Fibroblast of skin of back (primary cell): ENCODE measurements at places on chromosomes 5 and 9.

- no peak for DNase-seq
These were observed 1.1 kb downstream of the LCN1 start for GRCh38 chr9:135522137-135522877.

GRCh38 chr5:89849830-89850512, 559.6 kb downstream of the CETN3 start:
- DNase-seq, result no peak

GRCh38 chr9:115118879-115119218, 892 bp upstream of the TNC start:
- DNase-seq, result peak; percentile 96

GRCh38 chr5:17992291-17992690, 358.0 kb downstream of the TAF11L14 start:
- no peak for DNase-seq

DNA sequence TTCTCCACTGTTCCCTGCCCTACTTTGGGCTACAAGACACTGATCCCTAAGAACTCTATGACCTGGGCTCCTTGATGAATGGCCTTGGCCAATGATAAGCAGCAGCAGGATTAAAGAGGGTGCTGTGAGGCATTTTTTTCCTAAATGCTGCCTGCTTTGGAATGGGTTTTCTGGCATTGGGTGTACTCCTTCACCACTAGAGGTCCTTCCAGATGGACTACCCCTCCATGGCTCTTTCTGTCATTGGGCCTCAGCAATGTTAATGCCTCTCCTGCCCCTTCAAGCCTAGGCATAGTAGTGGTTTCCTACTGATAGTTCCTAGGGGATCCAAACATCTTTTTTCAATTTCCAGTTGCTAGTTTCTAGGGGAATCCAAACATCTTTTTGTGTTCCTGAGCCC, 319.3 kb upstream of the RPS23 start:
- DNase-seq, result no peak

DNA sequence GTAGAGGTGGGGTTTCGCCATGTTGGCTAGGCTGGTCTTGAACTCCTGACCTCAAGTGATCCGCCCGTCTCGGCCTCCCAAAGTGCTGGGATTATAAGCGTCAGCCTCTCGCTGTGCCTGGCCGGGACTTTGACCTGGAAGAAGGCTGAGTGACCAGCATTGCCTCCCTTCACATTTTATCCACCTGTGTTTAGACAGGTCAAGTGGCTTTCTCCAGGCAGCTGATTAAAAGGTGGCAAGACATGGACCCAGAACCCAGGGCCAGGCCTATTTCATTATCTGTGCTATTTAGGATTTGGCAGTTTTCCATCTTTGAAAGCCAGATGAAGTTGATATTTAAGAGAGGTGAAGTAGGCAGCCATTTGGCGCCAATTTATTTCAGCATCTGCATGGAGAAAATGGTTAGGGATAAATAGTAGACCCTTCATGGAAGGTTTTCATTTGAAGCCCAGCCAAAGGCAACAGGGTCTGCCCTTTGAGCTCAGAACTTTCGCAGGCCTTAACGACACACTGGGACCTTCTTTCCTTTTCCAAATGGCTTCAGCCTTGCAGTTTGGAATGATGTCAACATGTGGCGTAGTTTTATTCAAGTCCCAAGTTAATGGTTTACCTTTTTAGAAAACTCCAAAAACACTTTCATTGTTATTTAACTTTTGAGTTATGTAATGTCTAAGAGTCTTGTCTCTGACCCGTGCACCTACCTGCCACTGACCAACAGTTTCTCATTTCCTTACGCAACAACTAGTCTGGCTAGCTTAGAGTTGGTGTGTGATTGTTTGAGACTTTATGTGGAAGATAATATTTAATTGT, 8.4 kb downstream of the DAPK1 start:
- no peak for DNase-seq

- peak; percentile 12 for DNase-seq
These were observed 206.6 kb downstream of the MAT2B start for GRCh38 chr5:163712011-163712410.

DNA sequence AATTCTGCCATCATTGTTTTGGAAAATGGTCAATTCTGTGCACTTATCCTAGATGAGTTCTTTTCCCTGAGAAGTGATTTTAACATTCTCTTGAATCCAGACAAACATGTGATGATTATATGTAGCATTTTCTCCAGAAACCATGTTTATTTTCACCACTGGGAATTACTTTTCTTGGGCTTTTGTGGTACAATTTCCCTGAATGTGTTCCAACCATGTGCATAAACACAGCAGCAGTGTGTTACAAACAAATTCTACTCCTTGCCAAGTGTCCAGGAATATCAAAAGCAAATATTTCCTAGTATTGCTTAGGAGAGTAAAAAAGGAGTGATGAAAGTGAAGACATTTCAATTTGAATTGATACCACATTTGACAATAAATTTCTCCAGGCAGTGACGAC, 50.4 kb downstream of the NXNL2 start:
- no peak for DNase-seq

- no peak for DNase-seq
These were observed 1297.2 kb upstream of the WWC1 start for GRCh38 chr5:166994226-166994625.

DNA sequence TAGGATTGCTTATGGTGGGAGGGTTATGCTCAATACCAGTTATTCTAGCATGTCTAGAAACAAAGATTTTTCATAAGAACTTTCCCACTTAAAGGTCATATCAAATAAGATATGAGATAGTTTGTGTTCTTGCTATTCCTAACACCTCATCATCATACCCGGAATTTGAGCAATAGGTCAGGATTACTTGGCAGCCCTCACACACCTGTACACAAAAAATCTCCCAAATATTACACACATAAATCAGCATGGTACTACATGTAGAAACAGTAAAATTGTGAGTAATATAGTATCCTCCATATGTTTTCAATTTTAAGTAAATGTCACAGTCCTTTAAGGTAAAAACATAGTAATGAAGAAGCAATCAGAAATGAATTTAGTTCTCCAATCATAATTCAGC, 113.7 kb downstream of the SLC25A46 start:
- no peak for DNase-seq

DNA sequence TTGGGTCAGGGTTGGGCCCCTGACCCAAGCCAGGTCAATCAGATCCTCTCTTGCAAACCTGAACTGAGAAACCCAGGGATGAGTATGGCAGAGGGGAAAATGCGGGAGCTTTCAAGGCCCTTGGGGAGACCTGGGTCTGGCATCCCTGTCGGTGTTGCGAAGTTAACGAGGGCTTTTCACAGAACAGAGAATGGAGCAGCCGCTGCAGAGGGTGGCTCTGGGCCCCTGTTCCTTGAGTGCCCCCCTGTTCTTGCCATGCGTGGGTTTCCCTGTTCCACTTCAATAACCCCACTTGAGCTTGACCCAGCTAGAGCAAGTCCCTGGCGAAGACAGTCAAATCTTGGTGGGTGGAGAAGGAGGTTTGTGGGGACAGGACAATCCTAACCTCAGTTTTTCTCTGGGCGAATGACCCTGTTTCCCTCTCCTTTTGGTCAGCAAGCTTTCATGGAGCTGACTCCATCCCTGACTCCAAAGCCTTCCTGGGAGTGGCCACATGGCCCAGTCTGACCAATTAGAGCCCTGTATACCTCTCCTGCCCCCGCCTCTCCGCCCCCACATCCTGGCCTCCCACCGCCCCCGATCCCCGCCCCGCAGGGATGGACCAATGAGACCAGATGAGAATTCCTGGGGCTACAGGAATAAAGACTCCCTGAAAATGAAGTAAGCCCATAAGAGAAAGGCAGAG, 2.9 kb upstream of the VDAC1 start:
- peak; percentile 30 for DNase-seq

- no peak for DNase-seq
These were observed 44.4 kb downstream of the GADD45G start for GRCh38 chr9:89649039-89649691.

DNA sequence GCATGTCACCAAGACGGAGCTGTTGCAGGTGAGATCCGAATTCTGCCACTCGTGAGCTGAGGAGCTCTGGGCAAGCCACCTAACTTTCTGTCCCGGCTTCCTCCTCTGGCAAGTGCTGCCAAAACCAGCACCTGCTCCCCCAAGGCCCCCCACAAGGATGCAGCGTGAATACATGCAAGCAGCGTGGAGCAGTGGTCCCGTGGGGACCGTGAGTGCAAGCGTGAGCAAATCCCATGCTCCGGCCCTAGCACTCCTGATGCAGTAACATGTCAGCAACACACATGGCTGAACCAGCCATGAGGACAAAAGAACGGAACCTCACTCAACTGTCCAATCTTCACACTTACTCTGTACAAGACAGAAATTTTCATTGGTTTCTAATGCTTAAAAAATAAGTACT, 31.0 kb downstream of the NSUN2 start:
- no peak for DNase-seq

DNA sequence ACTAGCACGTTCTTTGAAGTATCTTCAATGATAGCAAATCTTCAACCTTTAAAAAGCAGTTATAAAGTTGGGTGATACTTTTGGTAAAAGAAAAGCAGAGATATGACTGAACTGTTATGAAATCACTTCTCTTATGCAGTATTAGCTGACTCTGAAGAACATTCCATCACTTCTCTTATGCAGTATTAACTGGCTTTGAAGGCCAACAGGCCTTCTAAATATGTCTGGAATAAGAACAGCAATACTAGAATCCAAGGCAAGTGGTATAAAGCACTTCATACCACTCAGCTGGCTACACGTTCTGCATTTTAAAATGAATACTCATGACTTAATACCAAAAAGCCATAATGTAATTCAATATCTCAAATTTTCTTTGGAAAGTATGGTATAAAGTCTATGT, 17.3 kb downstream of the SKIC3 start:
- no peak for DNase-seq

GRCh38 chr9:78236551-78236910, 656 bp downstream of the CEP78 start:
- no peak for DNase-seq

GRCh38 chr5:30734118-30734517, 459.4 kb upstream of the CDH6 start:
- no peak for DNase-seq

DNA sequence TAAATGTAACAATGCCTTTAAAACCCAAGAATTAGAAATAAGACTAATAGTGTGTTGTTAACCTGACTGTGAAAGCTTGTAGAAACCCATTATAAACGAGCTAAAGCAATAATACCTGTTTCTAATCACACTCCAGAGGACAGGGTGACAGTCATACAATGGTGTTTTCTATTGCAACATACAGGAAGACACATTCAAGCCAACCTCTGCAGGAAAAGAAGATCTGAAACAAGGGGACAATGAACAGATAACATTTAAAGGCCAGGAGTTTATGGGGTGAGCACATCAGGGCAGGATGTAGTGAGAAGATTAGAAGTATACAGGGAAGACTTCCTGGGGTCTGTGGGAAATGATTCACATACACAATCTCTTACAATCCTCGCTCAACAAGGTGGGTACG, 13.8 kb downstream of the BARHL1 start:
- DNase-seq, result no peak

DNA sequence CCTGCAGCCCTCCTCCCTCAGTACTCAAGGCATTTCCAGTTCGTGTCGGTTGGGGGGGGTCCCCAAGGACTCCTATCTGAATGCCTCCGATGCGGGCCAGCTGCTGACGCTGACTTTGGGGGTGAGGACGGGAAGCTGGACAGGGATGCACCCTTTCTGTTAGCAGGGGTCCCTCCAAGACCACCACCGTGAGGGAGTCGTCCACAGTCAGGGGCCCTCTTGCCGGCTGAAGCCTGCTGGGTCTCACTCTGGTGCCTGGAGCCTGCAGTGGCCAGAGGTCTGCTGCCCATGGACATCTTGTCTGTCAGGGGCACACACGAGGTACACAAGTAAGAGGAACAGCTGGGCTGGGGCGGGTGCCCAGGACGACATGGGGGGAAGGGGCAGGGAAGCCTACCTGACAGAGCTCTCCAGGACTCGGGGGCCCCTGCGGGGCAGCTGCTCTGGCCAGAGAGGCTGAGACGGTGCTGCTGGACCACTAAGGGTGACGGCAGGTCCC, 9.1 kb upstream of the ZDHHC11 start:
- no peak for DNase-seq

DNA sequence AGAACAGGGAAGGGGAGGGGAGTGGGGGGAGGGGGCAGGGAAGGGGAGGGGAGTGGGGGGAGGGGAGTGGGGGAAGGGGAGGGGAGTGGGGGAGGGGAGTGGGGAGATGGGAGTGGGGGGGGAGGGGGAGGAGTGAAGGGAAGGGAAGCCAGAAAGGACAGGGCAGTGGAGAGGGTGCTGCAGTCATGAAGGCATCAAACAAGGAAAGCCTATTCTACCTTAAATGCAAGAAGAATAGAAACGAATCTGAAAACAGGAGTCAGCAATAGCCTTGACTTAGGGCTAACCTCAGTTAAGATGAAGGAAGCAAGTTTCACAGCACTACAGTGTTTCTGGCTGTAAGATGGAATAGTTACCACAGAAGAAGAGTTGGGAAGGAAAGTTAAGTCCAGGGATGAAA, 59.5 kb downstream of the CAMSAP1 start:
- no peak for DNase-seq

DNA sequence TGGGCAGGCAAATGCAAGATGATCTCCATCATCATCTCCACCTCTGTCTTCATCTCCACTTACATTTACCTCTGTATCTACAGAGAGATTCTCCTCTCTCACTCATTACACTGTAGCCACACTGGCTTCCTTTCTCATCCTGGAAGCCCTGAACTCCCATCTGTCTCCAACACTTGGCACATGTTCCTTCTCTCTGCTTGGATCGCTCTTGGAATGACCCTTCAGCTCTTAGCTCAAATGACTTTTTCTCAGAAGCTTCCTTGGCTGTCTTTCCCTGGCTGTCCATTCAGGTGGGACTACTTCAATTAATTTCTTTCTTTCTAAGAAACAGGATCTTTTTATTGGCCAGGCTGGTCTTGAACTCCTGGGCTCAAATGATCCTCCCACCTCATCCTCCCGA, 120.0 kb upstream of the KLF4 start:
- no peak for DNase-seq

DNA sequence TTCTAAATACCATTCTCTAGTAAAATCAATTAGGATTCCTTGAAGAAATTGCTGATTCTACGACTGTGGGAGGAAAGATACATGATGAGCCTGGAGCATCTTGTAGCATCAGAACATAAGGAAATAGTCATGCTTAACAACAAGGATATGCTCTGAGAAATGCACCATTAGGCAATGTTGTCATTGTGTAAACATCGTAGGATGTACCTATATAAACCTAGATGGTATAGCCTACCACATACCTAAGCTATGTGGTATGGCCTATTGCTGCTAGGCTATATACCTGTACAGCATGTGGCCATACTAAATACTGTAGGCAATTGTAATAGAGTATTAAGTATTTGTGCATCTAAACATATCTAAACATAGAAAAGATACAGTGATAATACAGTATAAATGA, 77.4 kb upstream of the VCAN start:
- no peak for DNase-seq

DNA sequence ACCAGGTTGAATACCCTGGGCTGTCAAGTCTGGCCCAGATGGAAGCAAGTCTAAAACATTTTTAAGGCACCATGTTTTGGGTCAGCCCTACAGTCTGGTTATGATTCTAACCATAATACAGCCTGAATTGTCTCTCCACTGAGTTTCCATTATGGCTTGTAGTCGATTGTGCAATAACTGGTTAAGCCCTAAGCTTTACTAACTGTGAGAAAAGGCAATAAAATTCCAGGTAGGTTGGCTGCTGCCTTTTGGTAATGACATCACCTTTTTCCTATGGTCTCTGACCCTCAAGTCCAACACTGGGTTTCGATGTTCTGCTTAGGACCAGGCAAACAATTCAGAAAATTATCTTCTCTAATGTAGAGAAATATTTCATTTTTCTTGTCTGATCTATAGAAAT, 243.3 kb downstream of the ACTL7B start:
- DNase-seq, result no peak
